SK-N-DZ (cell line): ENCODE measurements at places on chromosomes 16 and 17.
A peak's percentile ranks its signal among the peaks of the same experiment; 100 is the strongest.

GRCh38 chr16:89958068-89958467 is 9.5 kb downstream of the DEF8 start:
- peak; percentile 97 for DNase-seq

GRCh38 chr16:2482708-2483534 is 8.0 kb downstream of the TBC1D24 start:
- peak; percentile 64 for DNase-seq

DNA sequence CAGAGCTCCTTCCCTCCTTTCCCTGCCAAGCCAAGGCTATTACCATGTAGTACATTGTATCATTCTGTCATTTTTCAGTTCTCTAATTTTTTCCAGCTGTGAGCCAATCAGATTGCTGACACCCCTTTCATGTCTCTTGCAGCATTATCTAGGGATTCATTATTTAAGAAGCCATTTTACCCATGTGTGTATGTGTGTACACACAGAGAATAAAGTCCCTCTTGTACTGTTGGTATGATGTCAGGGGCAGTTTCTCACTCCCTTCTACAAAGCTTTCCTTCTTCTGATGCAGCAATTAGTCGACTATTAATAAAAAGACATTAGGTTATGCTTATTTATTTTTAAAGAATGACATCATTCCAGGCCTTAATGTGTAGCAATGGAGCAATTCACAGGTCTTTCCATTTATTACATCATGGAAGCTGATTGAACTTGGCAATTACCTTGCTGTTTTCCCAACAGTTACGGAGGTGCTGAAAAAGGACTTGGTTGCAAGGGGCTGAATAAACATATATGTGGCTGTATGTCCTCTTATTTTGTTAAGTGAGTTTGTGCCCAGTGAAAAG is 159.4 kb upstream of the HS3ST3A1 start:
- DNase-seq: no peak

DNA sequence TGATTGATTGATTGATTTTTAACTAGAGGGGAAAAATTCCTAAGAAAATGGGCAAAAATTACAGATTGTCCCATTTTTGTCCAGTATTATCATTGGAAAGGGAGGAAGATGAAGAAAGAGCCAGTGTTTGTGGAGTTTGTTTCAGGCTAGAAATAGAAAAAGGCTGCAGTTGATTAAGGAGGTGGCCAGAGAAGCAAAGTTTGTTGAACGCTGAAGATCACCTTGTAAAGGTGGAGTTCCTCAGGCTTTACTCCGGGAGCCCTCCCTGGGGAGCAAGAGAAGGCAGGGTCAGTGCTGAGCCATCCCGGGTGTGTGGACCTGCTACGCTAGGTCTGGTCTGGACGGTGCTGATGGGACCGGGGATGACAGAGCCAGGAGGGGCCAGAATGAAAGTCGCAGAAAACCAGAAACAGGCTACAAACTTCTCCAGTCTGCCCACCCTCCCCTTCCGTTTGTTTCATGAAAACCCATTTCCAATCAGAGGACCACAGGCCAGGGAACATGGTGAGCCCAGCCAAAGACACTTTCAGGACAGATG is 222.6 kb upstream of the FOXF1 start:
- DNase-seq: no peak

DNA sequence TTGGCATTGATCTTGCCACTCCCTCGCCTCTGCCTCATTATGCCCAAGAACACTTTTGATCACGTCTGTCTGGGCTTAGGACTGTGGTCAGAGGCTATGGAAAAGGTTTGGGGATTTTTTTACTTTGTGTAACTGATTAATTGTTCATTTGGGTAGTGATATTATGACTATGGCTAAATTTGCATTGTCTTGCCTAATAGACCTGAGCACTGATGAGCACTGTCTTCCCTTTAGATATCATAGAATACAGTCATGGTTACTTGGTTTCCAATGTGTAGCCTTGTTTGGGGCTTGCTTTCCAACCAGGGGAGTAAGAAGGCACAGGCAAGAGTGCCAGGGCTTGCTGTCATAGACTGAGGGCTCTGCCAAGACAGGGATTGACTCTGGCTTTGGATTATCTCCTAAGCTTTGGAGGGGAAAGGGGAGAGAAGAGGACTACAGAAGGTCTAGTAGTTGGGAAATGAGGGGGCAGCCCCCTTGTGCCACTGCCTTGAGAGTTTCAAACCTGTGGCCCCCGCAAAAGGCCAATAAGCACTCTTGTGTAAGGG is 13.7 kb downstream of the LIMD2 start:
- no peak for DNase-seq
